ENCODE measurements at places on chromosomes 12 and 14.

GRCh38 chr12:80712866-80713265 is 3.8 kb upstream of the MYF5 start:
- no peak for DNase-seq
- H3K27ac ChIP-seq = no peak overlapping the region
- peaks cover 12% of the 10 kb centered on the region for H3K27me3 ChIP-seq
- no peaks in the 10 kb centered on the region for H3K36me3 ChIP-seq

DNA sequence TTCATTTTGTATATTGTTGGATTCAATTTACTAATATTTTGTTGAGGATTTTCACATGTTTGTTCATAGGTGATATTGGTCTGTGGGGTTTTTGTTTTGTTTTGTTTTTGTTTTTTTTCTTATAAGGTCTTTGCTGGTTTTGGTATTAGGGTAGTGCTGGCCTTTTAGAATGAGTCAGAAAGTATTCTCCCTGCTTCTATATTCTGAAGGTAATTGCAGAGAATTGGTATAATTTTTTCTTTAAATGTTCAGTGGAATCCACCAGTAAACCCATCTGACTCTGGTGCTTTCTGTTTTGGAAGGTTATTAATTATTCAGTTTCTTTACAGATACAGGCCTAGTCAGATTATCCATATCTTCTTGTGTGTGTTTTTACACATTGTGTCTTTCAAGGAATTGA is 8.9 kb downstream of the TOGARAM1 start:
- H3K4me3 ChIP-seq = no peak overlapping the region
- H3K27me3 ChIP-seq = no peaks in the 10 kb centered on the region
- no peaks in the 10 kb centered on the region for H3K36me3 ChIP-seq
- peaks cover 74% of the 10 kb centered on the region for H3K4me1 ChIP-seq
- no peak overlapping the region for H3K27ac ChIP-seq

DNA sequence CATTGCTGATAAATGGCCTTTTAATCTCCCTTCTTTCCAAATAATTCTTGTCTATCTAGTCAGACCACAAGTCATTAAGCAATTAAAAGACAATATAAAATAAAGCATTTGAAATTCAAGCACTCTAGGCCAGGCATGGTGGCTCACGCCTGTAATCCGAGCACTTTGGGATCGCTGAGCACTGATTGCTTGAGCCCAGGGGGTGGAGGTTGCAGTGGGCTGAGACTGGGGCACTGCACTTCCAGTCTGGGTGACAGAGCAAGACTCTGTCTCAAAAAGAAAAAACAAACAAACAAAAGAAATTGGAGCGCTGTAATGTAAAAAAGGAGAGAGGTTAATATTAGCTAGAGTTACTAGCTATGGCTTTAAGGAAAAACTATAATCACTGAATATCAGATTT is 30.5 kb upstream of the CSRP2 start:
- H3K27ac ChIP-seq = no peak overlapping the region
- H3K4me3 ChIP-seq = no peak overlapping the region
- H3K4me1 ChIP-seq = no peaks in the 10 kb centered on the region
- H3K36me3 ChIP-seq = no peaks in the 10 kb centered on the region
- peaks cover 39% of the 10 kb centered on the region for H3K27me3 ChIP-seq
- DNase-seq = no peak

GRCh38 chr12:28027328-28027727 is 54.8 kb upstream of the PTHLH start:
- H3K36me3 ChIP-seq = no peaks in the 10 kb centered on the region
- DNase-seq = no peak
- H3K4me1 ChIP-seq = no peaks in the 10 kb centered on the region
- H3K4me3 ChIP-seq = no peak overlapping the region
- H3K27me3 ChIP-seq = peaks cover 30% of the 10 kb centered on the region

- H3K27me3 ChIP-seq = no peaks in the 10 kb centered on the region
- no peak for DNase-seq
- H3K36me3 ChIP-seq = peaks cover 8% of the 10 kb centered on the region
- H3K27ac ChIP-seq = no peak overlapping the region
- no peak overlapping the region for H3K4me3 ChIP-seq
- H3K4me1 ChIP-seq = peaks cover 58% of the 10 kb centered on the region
Measured at GRCh38 chr12:3835914-3836313, 37.3 kb downstream of the PARP11 start.
